ENCODE measurements at places on chromosomes 7 and 10.
A peak's percentile ranks its signal among the peaks of the same experiment; 100 is the strongest.

GRCh38 chr7:116547347-116547746 is 22.5 kb downstream of the CAV1 start:
- DNase-seq = no peak

DNA sequence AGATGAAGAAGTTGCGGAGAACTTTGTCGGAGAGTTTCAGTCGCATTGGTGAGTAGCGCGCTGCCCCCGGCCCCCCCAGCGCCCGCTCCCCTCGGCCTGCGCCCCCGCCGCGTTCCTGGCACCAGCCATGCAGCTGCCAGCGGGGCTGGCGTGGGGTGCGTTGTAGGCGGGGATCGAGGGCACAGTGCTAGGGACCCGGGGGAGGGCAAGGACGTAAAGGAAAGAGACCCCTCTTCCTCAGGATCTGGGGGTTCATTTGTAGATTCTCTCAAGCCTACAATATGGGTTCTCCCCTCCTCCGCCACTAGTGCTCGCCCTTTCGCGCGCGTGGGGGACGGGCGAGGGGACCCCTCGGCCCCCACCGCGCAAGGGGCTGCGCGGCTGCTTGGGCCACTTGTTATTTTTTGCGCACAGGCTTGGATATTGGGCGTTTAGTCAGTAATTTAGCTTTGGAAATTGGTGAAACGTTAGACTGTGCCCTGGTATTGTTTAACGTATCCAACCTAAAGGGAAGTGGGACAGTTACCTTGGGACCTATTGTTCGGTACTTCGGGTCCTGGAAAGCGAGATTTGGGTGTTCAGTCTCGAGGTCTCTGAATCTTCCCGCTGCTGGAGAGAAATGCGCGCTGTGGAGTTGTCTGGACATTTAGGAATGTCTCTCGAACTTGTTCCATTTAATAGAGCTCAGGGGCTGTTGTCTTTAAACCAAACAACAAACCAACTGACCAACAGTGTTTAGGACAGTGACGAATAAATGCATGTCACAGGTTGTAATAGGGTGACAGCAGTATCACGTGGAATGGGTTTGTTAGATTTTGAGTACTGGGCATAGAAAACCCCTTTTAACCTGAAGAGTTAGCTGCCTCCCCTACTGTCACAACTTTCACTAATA is 796 bp downstream of the CDK14 start:
- no peak for DNase-seq

- DNase-seq = no peak
Observed at GRCh38 chr7:158567153-158567603, 20.4 kb downstream of the PTPRN2 start.

- no peak for DNase-seq
Observed at GRCh38 chr10:8133146-8133545, 78.7 kb downstream of the GATA3 start.

DNA sequence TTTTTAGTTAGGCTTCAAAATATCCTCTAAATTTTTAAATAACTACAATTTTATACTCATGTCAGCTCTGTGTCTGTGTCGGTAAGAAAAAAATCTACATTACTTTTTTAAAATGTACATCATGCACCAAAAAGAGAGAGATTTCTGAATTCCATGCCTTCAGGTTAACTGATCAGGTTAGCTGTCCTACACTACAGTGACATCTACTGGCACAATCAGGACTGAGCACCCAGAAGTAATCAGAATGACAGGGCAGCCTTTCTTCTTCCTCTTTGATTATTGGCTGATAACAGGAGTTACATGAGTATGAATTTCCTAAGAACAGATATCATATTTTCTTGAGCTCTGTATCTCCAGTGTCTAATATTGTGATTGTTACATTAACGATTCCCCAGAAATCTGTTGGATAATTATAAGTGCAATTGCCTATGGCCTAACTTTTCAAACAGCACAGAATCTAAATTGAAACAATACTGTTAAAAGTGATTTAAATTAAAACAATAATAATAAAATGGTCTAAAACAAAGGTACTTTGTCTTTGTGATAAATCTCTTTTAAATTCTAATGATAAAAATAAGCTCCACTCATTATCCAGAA is 41.8 kb upstream of the HYCC1 start:
- DNase-seq = peak; percentile 18

- no peak for DNase-seq
Observed at GRCh38 chr10:98344589-98345038, 70.4 kb downstream of the PYROXD2 start.

GRCh38 chr10:86366033-86366901 is at the start of gene GRID1:
Gene GRID1, minus strand, starts transcription at chr10:86366795.
- DNase-seq = no peak

DNA sequence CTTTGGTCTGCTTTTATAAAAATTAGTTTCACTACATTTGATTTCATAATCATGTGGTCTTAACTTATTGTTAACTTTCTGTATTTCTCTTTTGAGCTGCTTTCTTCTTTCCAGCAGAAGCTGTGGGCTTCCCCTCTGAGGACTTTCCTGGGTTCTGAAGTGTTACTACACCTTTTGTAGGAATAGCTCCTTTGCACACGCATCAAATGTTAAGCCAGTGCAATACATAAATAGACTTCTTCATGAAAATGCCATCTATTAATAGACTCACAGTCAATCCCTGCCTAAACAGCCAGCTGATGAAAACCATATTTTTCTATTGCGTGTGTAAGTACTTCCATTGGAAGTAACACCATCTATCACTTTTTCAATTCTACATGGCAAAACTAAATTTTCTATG is 1.5 kb downstream of the ABCB4 start:
- no peak for DNase-seq

DNA sequence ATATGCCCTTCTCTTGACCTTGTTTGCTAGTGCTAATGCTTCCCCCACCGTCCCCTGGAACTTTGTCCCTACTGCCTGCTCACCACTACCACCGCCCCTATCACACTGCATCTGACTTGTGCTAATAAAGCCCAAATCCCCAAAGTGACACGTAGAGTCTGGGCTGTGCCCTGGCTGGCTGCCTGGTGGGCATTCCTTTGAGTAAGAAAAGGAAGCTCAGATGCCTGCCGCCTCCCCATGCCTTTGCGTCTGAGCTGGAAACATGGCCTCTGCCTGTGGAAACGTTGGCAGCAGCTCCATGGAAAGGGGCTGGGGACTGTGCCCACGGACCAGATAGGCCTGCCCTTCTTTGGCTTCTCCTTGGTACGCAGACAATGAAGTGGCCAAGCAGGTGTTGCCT is 138.3 kb downstream of the CYP26A1 start:
- DNase-seq = no peak

- DNase-seq = no peak
Observed at GRCh38 chr7:103857435-103857834, 132.0 kb downstream of the RELN start.

DNA sequence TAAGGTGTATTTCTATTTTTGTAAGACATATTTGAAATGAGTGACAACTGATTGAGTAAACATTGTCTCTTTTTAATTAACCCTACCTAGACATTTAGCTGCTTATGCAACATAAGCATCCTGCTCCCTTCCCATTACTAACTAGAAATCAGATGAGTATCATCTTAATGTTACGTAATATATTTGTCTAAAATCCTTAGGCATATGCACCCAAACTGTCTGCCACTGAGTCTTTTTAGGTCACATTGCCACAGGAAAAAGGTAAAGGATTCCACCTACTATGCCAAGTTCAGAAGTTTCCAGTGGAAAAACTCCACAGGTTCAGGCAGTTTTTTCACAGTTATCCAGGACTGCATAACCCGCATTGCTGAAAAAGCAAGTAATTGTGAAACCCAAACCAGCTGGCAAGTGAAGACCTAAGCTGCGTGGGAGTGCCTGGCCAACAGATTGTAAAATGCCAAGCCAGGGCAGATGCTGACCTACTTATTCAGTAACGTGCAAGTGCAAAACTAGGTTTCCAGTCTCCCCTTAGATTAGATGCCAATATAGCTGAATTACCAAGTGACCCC is 983.7 kb downstream of the GATA3 start:
- no peak for DNase-seq

GRCh38 chr10:4850397-4850796 is 24.4 kb downstream of the AKR1E2 start:
- no peak for DNase-seq

GRCh38 chr7:100465299-100465698 is 1.2 kb upstream of the SPACDR start:
- DNase-seq = no peak

DNA sequence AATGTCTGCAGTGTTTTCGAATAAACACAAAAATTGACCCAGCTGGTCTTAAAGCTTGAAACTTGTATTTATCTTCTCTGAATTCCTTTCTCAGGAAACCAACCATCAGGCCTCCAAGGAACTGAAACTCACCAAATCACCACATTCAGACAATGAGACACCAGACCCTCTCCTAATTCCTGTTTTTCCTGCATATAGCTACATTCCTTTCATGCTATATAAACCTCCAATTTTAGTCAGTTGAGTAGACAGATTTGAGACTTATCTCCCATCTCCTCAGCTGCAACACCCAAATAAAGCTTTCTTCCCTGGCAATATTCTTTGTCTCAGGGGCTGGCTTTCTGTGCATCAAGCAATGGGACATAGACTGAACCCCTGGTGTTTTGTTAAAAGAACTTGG is 317.0 kb downstream of the CACNA2D1 start:
- no peak for DNase-seq

DNA sequence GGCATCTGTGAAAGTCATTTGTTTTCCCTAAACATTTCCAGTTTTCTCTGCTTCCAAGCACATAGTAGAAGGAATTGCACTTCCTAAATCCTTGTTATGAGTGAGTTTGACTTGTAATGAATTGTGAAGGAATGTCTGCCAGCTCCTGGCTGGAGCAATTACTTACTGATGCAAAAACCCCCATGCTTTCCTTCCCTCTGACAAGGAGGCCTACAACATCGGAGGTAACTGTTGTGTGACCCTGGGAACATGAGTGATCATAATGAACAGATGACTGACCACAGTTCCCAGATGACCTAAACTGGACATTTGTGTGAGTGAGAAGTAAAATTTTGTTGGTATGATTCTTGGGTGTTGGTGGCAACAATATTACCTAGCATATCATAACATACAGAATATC is 21.4 kb upstream of the CPVL start:
- DNase-seq = no peak

GRCh38 chr7:75639886-75640190 is 98.9 kb downstream of the HIP1 start:
- no peak for DNase-seq

DNA sequence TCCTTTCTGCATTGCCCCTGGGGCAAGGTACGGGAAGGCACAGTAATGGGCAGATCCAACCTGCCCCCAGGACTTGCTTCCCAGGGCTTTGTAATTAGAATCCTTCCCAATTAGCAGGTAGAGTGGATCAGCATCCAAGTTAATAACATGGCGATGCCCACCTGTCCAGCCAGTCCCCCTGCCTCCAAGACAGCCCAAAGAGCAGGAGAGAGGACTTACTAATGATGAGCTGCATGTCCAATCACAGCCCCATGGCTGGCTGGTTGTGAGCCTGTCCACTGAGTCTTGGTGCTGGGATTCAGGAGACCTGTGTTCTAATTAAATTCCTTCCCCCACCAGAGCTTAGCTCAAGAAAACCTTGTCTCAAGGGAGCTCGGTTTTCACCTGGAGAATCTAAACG is 49.0 kb downstream of the RPS24 start:
- no peak for DNase-seq

- DNase-seq = no peak
Observed at GRCh38 chr10:29806350-29806788, 171.6 kb upstream of the SVIL start.

DNA sequence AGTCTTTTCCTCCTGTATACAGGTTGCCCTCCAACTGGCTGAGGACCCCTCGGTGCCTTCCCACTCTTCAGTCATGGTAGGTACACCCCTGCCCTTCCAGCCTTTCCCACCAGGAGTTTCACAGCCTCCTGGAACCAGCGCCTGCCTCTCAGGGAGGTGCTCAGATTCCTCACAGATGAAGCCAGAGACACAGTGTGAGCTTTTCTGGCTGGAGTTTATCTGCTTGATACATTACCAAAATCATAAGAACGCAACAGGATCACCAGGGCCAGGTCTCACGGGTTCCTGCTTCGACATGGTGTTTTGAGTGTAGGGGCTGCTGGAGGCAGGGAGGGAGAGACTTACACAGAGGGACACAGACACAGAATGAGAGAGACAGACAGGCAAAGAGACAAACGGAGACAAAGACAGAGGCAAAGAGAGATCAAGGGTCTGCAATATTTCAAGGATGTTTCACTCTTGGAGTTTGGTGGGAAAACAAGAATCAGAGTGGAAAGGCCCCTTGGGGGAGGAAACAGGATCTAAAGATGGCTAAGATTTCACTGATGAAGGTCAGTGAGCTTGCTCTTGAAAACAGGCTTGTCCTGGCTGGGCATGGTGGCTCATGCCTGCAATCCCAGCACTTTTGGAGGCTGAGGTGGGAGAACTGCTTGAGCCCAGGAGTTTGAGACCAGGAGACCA is 6.5 kb upstream of the INMT start:
- no peak for DNase-seq

GRCh38 chr10:35378541-35379210 is 42.4 kb downstream of the CCNY start:
- DNase-seq = no peak

- DNase-seq = peak; percentile 28
Observed at GRCh38 chr10:60732807-60733516, 45.3 kb upstream of the CDK1 start.

GRCh38 chr7:101363734-101364374 is 1.2 kb downstream of the COL26A1 start:
- peak; percentile 56 for DNase-seq

DNA sequence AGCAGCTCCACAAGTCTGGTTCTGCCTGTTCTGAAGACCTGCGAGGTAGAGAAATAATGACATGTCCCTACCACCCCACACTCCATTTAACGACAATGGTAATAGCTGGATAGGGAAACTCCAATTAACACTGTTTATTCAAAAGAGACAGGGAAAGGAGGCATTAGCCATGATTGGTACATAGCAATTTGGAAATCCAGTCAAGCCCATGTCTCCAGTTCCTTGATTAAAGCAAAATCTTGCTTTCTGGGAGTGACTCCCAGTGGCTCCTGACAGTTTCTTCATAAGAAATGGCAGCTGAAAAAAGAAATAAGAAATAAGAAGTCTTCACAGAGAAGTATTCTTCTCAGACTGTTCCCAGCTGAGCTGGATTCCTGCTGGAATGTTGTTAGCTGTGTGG is 140.7 kb upstream of the LYZL2 start:
- DNase-seq = no peak

- no peak for DNase-seq
Observed at GRCh38 chr7:114450431-114450830, 35.8 kb downstream of the FOXP2 start.

DNA sequence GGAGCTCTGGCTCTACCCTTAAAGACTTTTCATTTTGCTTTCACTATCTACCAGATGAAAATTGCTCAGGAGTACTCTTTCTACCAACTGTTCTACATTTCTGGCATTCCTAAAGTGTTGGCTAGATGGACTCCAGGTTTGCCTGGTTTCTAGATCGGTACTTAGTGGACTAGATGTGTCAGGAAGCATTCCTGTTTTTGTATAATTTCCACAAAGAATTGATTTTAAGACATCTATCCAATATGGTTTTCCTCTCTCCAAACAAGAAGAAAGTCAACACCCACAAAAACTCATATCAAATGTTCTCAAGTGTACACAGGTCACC is 157.7 kb downstream of the CHRM2 start:
- no peak for DNase-seq

- DNase-seq = no peak
Observed at GRCh38 chr7:39300276-39300675, 265.9 kb upstream of the YAE1 start.

- no peak for DNase-seq
Observed at GRCh38 chr10:133254421-133255120, 16.9 kb downstream of the VENTX start.

- DNase-seq = no peak
Observed at GRCh38 chr7:107224374-107225223, 55.8 kb downstream of the HBP1 start.
